ENCODE measurements at places on chromosomes 1 and 21.

DNA sequence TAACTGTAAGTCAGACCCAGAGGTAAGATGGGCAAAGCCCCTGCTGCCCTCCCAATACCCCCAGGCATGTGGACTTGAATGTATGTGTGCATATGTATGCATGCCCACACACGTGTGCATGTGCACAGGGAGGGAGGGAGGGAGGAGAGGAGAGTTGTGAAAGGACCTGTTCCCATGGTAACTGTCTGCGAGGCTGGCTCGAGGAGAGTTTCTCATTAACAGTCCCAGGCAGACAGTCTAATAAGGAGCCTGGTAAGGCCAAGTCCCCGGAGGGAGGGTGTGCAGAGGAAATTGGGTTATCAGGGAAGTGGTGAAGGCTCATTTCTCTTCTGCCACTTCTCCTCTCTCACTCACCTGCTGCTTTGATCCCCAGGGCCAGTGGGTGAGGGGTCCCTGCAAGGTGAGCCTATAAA is 74.9 kb downstream of the NFASC start:
- DNase-seq = peak; percentile 13

GRCh38 chr1:236149696-236150228 is 7.4 kb downstream of the GPR137B start:
- no peak for DNase-seq

- no peak for DNase-seq
These were observed 111.3 kb upstream of the SLC44A3 start for GRCh38 chr1:94708811-94709210.

DNA sequence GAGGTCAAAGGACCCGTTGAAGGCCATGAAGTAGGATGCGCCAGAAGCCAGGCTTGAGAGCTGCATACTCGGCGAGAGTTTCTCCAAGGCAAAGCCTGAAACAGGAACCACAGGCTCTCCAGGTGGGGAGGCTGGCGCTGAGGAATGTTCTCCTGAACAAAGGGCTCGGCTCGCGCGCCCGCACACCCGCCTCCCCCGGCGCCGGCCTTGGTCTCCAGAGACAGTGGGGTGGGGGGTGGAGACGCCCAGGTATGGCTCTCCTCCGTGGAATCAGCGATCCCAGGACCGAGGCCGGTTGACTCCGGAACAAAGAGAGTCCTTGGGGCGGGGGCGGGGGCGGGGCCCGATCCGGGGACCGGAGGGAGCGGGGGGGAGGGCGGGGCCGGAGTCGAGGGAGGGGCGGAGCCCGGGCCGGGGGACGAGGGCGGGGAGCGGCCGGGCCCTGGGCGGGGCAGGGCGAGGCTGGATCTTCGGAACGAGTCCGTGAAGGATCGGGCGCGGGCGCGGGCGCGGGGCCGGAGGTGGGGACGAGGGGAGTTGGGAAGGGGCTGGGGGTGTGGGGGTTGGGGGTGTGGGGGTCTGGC is 85.0 kb downstream of the NKAIN1 start:
- peak; percentile 88 for DNase-seq

Measured in hematopoietic multipotent progenitor cell treated with erythropoietin and hydrocortisone succinate and interleukin-3 and kit ligand, for 6 days (in vitro differentiated cells).